ENCODE measurements at places on chromosomes 13 and 19.

DNA sequence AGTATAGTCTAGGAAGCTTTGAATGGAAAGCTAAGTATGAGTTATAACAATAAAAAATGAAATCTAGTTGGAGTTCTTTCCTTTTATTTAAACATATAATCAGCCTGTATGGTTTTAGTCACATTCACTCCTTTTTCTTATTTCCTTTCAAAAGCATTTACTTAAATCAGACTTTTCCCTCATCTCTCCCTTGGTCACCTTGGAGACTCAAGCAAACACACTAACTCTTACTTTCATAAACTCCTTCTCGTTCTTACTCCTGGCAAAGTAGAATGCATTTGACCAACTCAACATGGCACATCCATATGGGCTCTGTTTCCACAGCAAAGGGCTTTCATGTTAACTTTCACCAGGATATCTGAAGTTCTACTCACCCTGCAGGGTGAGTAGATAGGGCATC is 400.0 kb downstream of the LMO7 start:
- no peak for DNase-seq

GRCh38 chr13:85608255-85608829 is 190.9 kb downstream of the SLITRK6 start:
- no peak for DNase-seq

DNA sequence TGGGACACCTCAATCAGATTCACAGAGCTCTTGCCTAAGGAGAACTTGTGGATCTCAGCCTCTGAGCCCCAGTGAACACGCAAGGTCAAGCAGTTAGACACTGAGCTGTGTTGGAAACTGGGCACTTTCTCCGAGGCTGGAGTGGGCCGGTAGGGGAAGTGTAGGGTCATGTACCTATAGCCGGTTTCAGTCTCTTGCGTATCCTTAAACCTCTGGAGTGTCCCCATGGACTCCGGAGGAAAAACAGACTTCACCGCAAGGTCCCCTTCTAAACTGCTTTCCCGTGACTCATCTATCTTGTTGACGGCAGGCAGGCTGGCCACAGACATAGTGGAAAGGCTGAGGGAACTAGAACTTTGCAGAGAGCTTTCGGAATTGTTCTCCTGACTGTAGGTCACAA is 11.3 kb downstream of the IQCN start:
- DNase-seq, result no peak

GRCh38 chr13:51619614-51620013 is 35.4 kb downstream of the WDFY2 start:
- no peak for DNase-seq

DNA sequence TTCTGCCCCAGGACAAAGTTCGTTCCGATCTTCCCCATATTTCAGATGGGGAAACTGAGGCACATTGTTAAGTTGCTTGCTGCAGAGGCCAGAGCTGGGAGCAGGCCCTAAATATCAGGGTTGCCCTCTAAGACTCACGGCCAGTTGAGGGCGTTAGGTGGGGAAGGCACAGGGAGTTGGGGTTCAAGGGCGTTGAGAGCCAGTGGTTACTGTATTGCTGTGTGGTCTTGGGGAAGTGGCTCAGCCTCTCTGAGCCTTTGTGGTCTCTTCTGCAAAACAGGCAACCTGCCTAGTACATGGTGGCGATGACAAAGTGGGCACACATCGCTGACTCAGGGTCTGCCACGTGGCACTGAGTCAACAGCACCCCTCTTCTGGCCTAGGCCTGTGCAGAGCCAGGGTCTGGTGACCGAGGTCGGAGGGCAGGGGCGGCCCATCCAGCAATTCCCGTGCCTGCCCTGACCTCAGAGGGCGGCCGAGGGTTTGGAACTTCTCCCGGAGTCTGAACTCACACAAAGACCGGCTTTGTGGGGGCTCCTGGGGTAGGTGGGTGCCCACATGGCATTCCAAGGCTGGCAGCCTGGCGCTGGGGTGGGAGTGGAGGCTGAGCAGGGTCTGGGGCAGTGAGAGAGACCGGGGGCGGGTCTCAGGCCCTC is 10.2 kb downstream of the TNFAIP8L1 start:
- DNase-seq, result no peak

Measured in activated CD4-positive, alpha-beta T cell treated with anti-CD3 and anti-CD28 coated beads for 24 hours (primary cell).